ENCODE measurements at places on chromosomes 7 and 10.

DNA sequence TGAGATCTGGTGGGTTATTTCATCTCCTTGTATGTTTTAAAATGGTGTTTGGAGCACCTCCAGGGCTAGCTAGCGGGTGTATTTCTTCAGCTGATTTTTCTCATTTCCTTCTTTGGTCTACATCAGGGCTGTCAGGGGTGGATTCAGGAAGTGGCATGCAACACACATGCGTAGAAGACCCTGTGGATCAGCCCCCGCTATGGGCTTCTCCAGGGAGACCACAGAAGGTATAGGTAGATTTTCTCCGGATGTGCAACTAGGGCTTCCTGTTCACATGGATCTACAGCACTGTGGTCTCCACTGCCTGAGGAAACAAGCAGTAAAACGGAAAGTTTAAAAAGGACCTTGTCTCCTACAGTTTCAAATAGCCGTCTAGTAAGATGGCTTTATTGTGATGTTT is 10.4 kb downstream of the NUB1 start:
- no peak for DNase-seq

DNA sequence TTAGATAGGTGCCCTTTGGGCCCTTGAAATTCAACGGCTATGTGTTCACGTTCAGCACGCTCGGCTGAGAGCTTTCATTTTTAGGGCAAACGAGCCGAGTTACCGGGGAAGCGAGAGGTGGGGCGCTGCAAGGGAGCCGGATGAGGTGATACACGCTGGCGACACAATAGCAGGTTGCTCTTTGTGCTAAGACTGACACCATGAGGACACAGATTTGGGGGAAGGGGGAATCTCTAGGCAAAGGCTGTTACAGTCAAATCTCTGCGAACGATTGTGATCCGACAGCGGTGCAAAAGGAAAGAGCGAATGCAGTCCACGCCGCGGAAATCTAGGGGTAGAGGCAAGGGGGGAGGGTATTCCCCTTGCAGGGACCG is 667 bp downstream of the KLLN start:
- no peak for DNase-seq

DNA sequence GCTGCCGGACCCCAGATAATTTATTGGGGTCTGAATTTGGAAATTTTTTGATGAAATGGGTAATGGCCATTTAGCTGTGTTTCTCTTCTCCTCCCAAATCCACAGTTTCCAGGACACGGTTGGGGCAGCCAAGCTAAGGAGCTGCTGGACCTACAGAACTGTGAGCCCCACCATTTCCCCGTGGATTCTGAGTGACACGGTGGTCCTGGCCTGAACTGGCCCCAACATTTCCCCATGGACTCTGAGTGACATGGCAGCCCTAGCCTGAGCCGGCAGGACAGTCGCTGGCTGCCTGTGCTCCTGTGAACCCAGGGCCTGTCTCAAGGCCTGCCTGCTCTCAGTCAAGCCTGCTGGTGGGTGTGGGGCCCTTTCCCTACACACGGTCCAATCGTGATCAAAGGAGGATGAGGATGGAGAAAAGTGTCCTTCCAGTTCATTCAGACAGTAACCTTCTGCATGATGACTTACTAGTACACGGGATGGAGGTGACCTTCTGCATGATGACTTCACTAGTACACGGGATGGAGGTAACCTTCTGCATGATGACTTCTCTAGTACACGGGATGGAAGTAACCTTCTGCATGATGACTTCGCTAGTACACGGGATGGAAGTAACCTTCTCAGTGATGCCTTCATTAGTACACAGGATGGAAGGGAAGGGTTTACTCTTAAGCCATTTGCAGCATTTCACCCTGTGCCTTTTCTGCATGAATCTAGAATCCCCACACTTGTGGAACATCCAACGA is 359.9 kb downstream of the GLRX3 start:
- no peak for DNase-seq

DNA sequence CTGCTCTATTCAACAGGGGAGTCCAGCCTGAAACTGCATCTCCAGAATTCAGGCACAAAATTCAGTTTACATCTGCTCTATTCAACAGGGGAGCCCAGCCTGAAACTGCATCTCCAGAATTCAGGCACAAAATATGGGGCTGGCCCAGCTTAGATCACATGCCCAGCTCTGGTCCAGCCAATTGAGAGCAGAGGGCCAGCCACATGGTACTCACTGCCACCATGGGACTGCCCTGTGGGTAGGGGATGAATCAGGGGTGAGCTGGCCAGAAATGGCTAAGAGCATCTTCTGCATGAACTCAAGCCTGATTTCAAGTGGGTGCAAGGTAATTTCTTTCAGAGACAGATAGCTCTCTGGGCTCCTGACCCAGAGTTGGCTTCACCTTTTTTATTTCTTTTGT is 156.6 kb upstream of the LYZL2 start:
- no peak for DNase-seq

DNA sequence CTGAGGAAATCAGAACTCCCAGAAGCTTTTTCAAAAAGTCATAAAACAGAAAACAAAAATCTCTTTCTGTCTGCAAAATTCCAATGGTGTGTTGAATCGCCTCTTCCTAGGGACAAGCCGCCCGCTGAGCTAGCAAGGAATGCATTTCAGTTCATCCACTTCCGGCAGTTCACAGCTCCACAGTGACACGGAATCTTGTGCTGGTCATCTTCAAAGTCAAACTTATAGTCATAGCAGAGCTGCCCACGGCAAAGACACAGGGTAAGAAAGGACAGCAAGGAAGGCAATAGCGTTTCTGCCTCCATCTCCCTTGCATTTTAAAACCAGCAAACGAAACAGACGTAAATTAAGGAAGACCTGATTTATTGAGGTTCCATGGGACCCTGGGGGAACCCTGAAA is 111.2 kb downstream of the GALNT11 start:
- no peak for DNase-seq

GRCh38 chr7:151719897-151720242 is 157.0 kb downstream of the PRKAG2 start:
- no peak for DNase-seq

- DNase-seq = no peak
Measured at GRCh38 chr7:6266699-6267098, 5.7 kb downstream of the CYTH3 start.

- DNase-seq = no peak
Measured at GRCh38 chr7:12907774-12908173, 220.3 kb downstream of the ARL4A start.

- DNase-seq = no peak
Measured at GRCh38 chr10:118537623-118538022, 57.8 kb downstream of the PRLHR start.

- peak; percentile 20 for DNase-seq
Measured at GRCh38 chr10:101495324-101495925, 92.6 kb downstream of the POLL start.

DNA sequence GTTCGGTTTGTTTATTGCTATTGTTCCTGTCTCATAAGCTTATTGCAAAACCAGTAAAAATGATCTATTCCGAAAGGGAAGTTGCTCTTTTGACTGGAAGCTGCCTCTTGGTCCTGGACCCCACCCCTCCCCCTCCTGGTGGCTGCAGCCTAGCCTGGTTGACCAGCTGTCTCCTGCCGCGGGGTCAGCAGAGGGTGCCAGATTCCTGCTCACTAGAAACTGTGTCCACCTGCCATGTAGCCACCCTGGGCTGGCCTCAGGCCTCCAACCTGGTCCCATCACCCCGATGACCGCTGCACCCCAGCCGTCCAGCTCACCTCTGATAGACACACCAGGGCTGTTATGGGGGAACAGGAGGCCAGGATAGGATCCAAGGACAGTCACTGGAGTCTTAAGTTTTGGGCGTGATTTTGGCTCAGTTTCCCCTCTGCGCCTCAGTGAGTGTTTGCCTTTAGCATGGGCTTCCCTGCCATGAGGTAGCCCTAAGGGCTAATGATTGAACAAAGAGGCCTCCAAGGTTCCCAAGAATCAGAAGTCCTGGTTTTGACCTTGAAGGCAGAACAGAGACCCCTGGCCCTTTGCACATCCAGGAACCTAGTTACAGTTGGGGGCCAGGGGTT is 32.9 kb upstream of the SLF2 start:
- no peak for DNase-seq

DNA sequence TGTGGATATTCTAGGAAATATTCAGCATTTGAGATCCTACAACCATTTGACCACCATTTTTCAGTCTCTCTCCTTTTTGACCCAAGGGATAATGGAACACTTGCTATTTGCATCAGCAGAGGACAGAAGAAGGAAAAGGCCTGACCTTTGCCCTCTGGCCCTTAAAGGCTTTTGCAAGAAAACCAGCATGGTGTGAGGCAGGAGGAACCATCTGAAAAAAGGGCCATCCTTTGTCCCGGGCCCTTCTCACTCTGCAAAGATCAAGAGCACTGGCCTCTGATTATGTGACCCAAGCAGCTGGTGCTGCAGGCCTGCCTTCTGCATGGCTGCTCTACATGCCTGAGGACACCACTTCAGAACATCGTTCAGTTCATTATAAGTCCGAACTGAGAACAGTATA is 133.3 kb upstream of the STK17A start:
- no peak for DNase-seq

DNA sequence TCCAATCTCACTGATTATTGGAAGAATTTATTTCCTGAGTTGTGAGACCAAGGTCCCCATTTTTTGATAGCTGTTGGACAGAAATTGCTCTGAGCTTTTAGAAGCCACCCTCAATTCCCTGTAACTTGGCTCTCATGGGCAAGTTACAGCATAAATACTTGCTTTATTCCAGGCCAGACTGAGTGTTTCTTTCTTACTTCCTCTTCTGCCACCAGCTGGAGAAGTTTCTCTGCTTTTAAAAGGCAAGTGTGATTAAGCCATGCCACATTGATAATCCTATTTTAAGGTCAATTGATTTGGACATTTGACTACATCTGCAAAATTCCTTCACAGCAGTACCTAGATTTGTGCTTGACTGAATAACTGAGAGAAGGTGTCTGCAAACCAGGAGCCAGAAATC is 14.1 kb upstream of the TAS2R41 start:
- DNase-seq = no peak

GRCh38 chr10:114856544-114857287 is 35.1 kb downstream of the FHIP2A start:
- DNase-seq = no peak

DNA sequence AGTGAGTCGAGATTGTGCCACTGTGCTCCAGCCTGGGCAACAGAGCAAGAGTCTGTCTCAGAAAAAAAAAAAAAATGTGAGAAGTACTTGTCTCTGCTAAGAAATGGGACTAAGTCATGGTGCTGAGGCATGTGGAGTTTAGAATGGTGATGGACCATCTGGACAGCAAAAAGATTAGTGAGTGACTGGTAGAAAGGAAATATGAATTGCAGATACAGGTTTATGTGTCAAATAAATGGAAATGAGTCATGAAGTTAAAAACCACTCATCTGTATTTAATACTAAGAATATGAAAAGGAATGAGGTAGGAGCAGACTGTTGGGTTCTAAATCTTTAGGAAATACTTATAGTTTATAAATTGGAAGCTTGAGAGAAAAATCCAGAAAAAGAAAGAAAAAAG is 625.7 kb upstream of the ANKRD30A start:
- no peak for DNase-seq

GRCh38 chr7:151872531-151873401 is 4.1 kb downstream of the PRKAG2 start:
- DNase-seq = no peak

DNA sequence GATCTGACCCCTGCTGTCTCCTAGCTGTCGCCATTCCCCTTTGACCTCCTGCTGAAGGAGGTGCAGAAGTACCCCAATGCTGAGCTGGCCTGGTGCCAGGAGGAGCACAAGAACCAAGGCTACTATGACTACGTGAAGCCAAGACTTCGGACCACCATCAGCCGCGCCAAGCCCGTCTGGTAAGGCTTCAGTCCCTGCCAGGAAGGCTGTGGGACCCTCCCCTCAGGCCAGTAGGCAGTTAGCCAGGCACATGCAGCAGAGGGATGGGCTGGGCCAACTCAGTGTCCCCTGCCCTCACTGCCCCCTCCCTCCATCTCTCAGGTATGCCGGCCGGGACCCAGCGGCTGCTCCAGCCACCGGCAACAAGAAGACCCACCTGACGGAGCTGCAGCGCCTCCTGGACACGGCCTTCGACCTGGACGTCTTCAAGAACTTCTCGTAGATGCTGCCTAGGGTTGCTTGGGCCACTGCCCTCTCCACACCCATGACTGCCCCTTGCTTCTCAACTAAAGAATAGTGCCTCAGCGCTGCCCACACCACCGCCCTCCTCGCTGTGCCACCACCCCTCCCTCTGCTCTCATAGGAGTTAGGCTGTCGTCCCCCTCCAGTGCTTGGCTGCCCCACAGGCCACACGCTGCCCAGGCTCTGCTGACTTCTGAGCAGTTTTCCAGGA is 41.0 kb upstream of the ZMIZ2 start:
- DNase-seq = no peak

DNA sequence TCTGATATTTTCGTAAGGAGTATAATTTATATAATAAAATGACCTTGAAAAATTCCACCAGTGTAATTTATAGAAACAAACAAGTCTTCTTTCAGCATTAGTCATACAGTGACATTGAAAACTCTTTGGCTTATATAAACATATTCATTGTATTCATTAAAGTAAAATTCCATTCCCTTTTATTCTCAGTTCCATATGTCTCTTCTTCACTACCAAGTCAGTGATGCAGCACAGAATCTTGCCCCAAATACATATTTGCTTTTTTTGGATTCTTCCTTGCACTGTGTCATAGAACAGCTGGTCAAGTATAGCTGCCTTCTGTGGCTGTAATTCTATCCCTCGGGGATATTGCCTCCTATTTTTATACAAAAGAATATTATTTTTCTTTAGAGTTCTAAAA is 884.5 kb upstream of the POT1 start:
- no peak for DNase-seq

GRCh38 chr7:159040912-159041711 is 103.6 kb downstream of the VIPR2 start:
- no peak for DNase-seq

GRCh38 chr10:42544945-42545344 is 93.4 kb downstream of the ZNF33B start:
- DNase-seq = no peak

GRCh38 chr7:114943530-114943929 is 21.6 kb downstream of the MDFIC start:
- no peak for DNase-seq

DNA sequence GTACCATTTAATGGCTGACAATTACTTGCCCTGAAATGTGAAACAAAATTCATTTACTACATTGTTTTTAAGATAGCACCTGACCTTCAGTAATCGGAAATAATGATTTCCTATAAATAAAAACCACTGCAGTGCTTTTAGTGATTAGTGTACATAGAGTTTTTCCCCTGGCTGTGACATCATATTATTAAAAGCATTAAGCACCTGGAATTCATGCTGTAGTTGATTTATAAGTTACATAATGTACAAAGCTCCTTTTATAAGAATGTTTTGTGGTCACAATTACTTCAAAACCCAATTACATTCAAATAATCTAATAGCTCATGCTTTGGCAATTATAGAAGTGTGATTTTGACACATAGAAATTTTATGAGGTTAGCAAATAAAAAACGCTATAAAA is 44.3 kb upstream of the EIF4H start:
- DNase-seq = no peak

- DNase-seq = peak; percentile 2
Measured at GRCh38 chr7:41979834-41980307, 257.1 kb downstream of the GLI3 start.

Measured in AML-193 (cell line).